ENCODE measurements at places on chromosomes 2 and 18.

DNA sequence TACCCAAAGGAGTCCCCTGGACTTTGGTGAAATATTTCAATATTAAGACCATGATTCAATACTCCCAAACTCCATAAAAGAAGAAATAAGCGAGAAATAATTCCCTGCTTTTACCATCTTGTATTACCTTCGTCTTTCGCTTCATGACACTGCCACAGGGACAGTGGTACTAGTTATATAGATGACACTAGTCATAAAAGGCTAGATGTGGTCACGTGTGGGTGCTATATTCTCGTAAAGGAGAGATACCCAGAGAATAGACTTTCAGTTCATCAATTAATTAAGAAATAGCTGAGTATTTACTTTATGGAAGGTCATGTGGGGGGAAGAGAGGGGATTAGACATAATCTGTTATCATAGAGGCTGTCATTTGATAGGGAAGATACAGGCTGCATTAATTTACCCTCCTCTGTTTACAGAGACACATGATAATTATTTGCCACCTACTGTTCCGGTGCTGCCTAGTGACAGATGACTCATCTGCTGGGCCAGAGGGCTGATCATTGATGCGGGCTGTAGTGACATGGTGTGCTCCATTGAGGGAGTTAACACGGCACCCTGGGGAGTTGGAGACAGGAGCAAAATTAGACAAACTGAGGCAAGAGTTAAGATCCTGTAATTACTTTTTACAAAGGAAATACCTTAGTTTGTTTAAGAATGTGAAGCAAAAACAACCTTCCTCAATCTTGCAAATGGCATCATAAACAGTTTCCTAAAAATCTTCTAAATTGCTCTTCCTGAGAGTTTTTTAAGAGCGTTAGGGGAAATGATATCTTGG lies 78.2 kb upstream of the ITGB6 start:
- DNase-seq = no peak

GRCh38 chr2:27261926-27262298 lies 935 bp downstream of the SLC30A3 start:
- no peak for DNase-seq

GRCh38 chr2:219475697-219476651 lies 22.7 kb upstream of the GMPPA start:
- peak; percentile 83 for DNase-seq

- no peak for DNase-seq
These were observed 199.4 kb downstream of the ZEB2 start for GRCh38 chr2:144320491-144320890.

- no peak for DNase-seq
These were observed 9.3 kb upstream of the AGBL5 start for GRCh38 chr2:27042159-27042661.

DNA sequence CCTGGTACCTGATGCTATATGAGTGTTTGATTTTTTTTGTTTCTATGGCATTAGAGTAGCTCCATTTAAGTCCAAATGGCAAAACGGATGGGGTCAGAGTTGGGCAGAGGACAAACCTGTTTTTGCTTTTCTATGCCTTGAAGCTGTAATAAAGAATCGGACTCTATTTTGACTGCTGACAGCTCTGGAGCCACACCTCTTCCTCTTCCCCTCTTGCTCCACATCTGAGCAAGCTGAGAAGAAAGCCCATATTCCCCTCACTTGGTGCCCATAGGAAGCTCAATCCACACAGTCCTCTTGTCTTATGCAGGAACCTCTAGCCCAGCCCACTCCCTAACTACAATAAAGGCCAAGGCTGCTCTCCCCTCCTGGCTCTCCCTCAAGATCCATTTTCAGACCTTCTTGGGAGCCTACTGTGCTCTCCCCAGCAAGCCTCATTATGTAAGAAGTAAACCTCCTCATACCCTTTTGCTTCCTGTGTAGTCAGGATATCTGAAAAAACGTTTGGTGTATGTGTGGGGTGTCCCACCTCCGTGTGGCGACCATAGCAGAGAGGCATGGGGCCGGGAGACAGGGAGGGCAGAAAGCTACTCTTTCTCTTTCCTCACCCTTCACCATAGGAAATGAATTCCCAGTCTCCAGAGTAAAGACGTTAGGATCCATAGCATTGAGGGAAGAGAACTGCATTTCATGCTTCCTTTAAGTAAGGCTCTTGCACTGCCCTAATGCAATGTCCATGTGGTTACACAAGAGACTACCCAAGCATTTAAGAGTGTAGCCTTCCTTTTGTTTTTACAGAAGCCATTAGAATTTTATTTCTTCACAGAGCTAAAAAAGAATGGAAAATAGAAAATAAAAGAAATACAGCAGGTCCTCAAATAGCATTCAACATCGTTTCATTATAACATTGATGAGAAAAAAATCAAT lies 41.9 kb upstream of the RAPGEF4 start:
- no peak for DNase-seq

DNA sequence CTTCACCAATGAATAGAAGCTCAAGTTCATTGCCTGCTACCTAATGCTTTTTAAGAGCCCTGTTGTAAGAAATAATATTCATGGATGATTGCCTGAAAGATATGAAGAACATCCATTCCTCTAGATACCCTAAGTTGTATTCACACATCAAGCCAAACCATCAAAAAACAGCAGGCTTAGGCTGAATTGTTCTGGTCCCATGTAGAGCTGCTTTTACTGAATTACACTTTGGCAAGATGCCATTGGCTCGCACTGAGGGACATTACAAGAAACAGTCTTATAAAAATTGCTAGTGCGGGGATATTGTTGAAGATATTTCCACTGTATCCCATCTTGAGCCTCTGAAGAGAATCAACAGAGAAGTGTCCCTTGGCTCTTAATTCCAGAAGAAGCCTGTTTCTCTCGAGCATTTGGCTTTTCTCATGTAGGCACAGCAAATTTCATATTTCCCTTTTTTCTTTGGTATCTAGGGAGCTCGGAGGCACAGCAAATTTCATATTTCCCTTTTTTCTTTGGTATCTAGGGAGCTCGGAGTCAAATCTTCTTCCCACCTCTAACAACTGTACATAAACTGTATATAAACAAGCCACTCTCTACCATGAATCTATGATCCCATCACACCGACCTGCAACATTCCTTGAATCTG lies 107.5 kb downstream of the COLEC12 start:
- peak; percentile 92 for DNase-seq

- no peak for DNase-seq
These were observed 3.8 kb upstream of the ARHGAP25 start for GRCh38 chr2:68730828-68731227.

GRCh38 chr2:9761577-9761976 lies 81.7 kb upstream of the TAF1B start:
- DNase-seq = peak; percentile 76

GRCh38 chr2:192087398-192087958 lies 107.3 kb downstream of the TMEFF2 start:
- peak; percentile 4 for DNase-seq

GRCh38 chr2:47165001-47165555 lies 10.0 kb upstream of the STPG4 start:
- no peak for DNase-seq

- peak; percentile 62 for DNase-seq
These were observed 91.8 kb upstream of the ST6GAL2 start for GRCh38 chr2:106977717-106978116.

DNA sequence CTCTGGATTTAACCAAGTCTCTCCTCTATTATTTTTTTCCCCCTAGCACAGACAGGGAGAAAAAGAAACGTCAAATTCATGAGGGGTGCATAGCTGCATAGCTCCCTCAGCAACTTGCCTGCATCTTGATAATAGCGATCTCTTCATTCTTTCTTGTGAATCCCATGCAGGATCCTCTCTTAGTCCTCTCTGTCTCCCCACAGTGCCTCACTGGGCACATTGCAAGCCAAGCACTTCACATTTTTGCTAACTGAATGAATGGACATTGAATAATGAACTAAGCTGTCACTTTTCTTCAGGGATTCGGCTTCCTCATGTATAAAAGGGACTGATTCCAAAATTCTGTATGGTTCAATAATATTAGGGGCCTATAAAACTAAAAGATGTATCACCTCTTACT lies 2.9 kb upstream of the EPB41L3 start:
- DNase-seq = peak; percentile 69

GRCh38 chr18:13577091-13577697 lies 149.2 kb downstream of the FAM210A start:
- DNase-seq = no peak

DNA sequence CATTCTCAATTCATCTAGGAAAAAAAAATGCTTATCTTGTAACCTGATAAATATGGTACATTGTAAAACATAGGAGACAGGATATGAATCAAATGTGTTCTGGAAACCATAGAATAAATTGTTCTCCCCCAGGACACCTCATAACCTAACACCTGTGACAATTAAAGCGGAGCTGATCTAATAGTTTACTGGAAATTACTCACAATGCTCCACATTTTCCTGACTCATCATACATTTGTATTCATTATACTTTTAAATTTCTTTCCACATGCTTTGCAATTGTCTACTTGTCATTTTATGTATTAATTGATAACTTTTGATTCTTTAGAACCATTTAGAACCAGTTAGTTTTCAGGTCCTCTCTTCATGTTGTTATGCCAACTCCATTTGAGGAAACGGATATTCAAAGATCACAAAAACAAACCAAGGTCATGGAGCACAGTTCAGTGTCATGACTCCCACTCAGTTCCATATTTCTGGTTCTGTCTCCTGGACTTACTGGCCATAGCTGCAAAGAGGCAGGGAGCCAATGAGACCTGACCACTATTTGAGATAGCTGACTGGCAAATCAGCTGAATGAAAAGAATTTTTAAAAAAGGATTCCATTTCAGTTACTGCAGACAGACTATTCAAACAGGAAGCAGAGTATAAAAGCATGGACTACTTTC lies 128.5 kb downstream of the CALCRL start:
- peak; percentile 36 for DNase-seq

DNA sequence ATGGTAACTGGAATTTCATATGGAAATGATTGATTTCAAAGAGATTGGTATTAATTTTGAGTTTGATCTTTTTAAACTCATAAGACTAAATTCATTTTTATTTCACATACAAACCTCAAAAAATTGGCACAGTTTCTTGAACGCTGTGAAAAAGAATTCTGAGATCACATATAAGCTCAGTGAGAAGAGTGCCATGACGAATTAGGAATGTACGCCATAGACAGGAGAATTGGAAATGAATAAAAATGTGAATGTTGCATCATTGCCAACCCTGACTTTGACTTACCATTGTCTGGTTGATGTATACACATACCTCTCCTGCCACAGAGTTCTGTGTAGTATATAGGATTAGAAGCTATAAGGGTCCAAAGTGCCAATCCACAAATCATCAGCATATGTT lies 290.4 kb upstream of the ZC3H15 start:
- DNase-seq = no peak

DNA sequence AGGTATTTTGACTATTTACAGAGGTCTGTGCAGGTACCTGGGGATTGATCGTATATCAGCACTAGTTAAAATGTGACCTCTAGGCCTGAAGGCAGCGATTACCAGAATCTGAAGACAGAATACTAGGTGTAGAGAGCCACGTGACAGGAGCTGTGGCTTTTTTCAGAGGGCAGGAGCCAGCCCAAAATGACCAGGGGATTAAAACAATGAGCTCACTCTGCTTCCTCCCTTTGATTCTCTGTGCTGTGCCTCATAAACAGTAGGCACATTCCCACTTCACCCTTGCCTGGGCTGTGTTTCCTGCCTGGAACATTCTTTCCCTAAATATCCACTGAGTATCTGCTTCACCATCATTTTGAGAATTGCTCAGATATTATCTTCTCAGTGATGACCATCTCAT lies 15.2 kb downstream of the ITGAV start:
- DNase-seq = peak; percentile 14

DNA sequence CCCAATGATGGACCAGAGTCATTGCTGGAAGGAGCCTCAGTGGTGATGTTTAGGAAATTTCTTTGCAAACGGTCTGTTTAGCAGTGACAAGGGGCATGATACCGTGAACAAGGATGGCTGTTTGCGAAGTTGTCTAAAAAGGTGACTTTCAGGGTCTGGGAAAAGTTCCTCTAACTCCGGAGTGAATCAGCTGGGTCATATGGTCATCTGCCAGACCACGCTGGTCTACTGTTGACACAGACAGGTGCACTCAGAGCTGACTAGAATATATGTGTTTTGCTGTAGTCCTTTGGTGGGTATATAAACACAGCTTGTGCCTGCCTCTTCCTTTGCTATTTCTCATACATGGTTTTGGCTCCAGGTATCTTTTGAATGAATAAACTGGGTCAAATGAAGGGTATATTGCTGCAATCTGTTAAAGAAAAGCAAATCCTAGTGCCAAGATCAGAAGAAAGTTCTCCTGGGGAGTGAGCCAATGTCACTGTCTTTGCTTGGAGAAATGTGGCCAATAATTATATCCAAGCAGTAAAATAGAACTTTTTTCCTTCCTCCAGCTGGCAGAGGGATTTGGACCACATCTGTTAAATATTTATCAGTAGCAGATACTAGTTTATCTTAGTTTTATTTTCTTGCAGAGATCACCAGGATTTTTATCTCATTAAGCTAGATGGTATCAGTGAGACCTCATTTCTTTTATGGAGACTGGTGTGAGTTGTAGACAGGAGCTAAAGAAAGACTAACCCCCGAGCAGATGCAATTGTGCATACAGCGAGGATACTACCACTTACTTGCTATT lies 286.0 kb downstream of the TRIB2 start:
- DNase-seq = peak; percentile 74

- DNase-seq = no peak
These were observed 154.8 kb downstream of the ZEB2 start for GRCh38 chr2:144364944-144365738.

- DNase-seq = peak; percentile 100
These were observed 18.4 kb downstream of the ATOH8 start for GRCh38 chr2:85772019-85772745.

DNA sequence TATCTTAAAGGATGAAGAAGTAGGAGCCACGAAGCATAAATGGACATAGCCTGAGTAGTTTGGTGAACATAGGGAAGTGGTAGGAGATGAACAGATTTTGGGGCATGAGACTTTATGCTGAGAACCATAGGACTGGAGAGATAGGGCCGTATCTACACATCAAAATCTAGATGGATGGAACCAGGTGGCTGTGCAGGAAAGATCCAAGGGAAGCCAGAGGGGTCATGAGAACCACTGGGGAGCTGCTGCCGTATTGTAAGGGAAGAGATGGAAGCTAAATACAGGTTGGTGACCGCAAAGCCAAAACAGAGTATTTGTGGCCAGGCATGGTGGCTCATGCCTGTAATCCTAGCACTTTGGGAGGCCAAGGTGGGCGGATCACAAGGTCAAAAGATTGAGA lies 124.3 kb downstream of the TRIB2 start:
- no peak for DNase-seq

DNA sequence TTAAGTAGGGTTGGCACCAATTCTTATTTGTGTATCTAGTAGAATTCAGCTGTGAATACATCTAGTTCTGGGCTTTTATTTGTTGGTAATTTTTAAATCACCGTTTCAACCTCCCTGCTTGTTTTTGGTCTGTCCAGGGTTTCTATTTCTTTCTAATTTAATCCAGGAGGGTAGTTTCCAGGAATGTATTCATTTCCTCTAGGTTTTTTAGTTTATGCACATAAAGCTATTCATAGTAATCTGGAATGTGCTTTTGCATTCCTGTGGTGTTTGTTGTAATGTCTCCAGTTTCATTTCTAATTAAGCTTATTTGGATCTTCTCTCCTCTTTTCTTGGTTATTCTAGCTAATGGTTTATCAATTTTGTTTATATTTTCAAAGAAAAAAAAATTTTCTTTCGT lies 1361.8 kb upstream of the DDX18 start:
- no peak for DNase-seq

- DNase-seq = peak; percentile 72
These were observed 6.3 kb upstream of the KCNK3 start for GRCh38 chr2:26685989-26686839.

Measured in lung (tissue), 17 donors.